NCI-H2171 treated with DMSO at 0.1 percent for 48 hours (cell line): ENCODE measurements at places on chromosomes 16 and 17.

DNA sequence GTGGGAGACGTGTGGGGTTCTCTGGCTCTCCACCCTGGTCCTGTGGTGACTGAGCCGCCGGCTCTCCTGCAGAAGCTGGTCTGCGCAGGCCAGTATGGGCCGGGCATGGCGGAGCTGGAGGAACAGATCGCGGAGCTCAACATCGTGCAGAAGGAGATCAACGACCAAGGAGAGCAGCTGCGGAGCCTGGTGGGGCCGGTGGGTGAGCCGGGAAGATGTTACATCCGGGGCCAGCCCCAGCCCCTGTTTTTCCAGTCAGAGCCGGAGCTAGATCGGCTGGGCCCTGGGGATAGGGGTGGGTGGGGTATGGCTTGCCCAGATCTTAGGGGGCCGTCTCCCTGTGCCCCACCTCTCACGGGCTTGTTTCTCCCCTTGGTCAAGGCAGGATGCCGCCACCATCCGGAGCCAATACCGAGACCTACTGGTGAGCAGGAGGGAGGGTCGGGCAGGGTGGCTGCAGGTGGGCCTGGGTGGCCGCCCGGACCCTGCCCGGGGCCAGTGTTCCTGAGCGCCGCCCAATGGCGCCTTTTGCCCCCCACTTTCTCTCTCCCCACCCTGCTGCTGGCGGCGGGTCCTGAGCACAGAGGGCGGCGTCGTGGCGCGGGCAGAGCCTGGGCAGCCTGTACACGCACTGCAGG is 5.0 kb downstream of the EVPLL start:
- DNase-seq: no peak

- no peak for DNase-seq
These were observed 105.3 kb downstream of the SPECC1 start for GRCh38 chr17:20114466-20114865.

DNA sequence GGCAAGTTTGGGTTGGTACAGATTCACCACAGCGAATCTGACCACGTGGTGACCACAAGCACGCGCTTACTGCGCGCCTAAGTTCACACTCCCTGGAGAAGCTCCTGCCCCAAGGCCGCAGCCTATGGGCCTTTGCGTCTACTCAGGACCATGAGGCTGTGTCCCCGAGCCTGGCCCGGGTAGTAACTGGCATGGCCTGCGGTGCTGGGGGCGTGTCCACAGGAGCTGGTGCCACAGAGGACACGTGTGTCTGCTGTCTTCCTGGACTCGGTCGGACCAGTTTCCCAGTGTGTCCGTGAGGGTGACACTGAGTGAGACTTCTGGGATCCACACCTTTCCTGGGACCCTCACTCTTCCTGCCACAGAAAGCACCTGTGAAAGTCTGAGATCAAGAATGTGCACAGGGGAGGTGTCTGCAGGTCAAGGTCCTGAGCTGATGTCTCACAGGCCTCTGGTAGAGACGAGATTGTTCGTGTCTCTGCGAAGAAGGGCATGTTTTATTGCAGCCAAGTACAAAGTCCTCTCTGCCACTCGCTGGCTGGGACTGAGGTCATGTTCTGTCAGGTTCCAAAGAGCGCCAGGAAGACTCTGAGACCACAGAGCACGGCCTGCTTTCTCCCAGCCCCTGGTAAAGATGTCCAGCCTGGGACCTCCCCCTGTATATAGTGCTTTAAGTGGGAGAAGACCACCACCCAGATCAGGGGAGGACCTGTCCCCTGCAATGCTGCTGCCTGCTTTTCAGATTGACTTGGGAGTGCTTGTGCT is 25.2 kb upstream of the CAPN15 start:
- no peak for DNase-seq

- no peak for DNase-seq
These were observed 10.1 kb downstream of the HDAC5 start for GRCh38 chr17:44113382-44113781.

DNA sequence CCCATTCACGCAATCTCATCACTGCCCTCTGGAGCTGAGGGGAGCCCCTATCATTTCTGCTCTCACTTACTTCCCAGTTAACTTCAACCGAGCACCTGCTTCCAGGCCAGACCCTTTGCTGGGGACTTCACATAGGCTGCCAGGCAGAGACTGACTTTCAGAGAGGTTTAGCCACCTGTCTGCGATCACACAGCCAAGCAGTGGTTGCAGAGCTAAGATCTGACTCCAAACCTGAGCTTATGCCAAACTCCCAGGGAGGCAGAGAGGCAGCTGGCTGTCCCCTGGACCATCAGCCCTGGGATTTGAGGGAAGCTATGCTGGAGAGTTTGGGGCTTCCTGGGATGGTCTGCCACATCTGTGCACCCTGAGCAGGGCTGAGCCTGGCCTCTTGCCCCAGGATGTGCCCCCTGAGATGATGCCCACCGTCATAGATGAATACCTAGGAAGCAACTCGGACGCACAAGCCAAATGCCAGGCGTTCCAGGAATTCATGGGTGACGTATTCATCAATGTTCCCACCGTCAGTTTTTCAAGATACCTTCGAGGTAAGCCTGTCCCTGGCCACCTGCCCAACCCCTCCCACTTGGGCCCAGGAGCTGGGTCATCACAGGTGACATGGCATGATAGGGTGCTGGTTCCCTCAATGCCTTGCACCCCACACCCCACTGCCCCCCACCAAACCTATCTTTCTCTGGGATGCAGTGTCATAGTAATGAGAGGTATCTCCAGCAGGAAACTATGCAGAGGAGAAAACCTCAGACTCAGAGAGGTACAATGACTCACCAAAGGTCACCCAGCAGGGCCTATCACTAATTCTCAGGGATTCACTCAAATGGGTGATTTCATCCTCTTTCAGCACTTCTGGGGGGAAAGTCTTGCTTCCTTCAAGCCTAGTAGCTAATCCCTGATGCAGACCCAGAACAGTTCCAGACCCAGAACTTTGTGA is 10.0 kb downstream of the CES3 start:
- DNase-seq: no peak

DNA sequence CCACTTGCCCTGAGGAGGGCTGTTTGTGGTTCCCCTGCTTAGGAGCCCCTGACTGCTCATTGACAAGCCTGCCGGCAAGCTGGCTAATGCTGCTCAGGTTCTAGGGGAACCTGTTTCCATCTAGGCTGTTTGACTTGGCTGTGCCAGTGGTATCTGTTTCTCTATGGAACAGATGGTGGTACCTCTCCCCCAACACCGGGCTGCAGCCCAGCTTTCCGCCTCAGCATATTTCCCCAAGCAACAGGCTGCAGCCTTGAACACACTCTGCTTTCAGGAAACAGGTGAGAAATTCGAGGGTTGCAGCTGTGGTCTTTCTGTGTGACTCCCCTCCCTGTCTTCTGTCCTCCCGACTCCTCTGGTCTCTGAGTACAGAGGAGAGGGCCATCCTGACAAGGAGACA is 132.3 kb downstream of the TMEM132E start:
- peak; percentile 94 for DNase-seq

- no peak for DNase-seq
These were observed 345.3 kb upstream of the TNRC6C start for GRCh38 chr17:77613218-77613617.

DNA sequence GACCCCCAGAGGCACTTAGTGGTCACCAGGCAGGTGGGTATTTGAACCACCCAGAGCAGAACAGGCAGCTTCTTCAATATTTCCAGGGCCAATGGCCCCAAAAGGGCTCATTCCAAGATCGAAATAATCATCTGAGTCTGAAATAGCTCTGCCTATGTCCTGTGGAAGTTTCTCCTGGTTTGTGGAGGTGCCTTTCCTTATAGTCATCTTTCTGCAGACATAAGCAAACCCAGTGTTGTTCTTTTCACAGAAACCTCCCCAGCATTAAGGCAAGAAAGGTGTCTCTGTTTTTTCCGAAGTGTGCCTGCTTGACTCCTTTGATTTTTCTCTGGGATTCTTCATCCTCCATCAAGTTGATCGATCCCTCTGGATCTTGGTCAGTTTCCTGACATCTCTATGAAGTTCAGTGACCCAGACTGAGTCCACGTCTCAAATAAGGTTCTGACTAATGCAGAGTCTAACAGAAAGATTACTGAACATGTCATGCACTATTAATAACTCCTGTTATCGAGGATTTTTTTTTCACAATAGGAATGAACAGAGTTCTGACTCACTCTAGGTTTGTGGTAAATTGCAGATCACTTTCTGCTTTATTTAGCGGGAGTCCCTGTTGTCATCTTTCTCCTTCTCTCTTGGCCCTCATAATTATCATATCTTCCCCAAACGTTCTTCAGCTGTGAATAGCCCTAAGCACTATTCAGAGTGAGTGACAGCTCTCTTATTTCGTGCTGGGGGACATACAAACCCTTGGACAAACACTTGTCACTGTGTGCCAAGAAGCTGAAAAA is 1.5 kb downstream of the LRRC3C start:
- no peak for DNase-seq

DNA sequence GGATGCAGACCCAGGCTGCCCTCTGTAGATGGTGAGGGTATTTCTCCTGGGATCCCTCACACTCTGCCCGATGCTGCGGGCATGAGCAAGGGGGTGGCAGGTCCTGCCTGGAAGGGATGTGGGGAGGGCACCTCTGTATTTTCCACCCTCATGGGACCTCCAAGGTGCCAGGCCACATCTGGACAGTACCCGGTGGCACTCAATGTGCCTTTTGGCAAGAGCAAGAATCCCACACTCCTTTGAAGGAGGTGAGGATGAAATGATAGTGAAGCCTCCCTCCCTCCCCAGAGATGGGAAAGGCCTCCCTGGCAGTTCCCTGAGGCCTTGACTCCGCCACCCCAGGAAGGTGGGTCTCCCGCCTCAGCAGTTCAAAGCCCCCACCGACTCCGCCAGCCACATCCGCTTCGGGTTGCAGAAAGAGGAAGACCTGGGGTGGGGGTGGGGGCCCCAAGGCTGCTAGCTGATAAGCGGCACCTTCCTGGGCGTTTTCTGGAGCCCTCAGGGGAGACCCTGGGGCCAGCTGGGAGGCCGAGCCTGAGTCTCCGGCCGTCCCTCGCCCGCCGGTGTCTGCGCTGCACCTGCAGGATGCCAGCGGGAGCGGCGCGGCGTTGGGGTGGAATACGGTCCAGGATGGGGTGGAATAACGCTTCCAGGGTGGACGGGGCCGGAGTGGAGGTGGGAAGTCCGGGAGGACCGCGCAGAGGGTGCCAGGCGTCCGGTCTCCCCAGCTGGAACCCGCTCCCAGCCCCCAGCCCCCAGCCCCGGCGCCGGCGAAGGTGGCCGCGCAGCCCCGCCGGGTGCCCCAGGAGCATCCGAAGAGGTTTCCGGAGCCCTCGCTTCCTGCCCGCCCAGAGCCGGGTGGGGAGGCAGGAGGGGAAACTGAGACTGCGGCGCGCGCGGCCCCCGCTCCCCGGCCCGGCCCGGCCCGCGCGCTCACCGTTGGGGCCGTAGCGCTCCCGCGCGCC is 718 bp downstream of the ATP2A3 start:
- no peak for DNase-seq

- DNase-seq: peak; percentile 87
These were observed 32.7 kb downstream of the CDK5R1 start for GRCh38 chr17:32519228-32520103.

DNA sequence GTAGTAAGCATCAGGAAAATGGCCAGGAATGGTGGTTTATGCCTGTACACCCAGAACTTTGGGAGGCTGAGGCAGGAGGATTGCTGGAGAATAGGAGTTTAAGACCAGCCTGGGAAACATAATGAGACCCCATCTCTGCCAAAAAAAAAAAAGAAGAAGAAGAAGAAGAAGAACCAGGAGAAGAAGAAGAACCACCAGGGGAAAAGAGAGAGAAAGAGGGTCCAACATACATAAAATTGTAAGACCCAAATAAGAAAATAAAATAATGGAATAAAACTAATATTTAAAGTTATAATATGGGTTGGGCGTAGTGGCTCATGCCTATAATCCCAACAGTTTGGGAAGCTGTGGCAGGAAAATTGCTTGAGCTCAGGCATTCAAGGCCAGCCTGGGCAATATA is 408.4 kb downstream of the ZFHX3 start:
- no peak for DNase-seq

DNA sequence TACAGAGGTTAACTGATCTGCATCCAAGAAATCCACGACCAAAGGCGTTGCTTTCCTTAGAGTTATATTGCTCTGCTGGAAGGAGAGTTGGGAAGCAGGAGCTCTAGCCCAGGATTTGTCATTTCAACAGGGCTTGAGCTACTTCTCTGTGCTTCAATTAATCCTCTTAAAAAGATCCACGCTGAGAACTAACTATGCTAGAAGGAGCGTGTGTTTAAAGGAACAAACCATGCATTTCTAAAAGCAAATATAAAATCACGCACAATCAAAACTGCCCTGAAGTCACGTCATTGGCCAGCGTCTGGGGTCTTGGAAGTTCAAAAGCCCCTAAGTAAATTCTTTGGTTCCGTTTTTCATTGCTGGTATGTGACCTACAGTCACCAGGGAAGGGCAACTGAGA is 1.1 kb downstream of the ARL6IP1 start:
- DNase-seq: no peak

GRCh38 chr17:79622122-79622601 is 11.3 kb upstream of the RBFOX3 start:
- peak; percentile 78 for DNase-seq

GRCh38 chr17:78884148-78884825 is 18.7 kb downstream of the CEP295NL start:
- no peak for DNase-seq

- DNase-seq: no peak
These were observed 2.7 kb upstream of the C16orf74 start for GRCh38 chr16:85753559-85753958.

DNA sequence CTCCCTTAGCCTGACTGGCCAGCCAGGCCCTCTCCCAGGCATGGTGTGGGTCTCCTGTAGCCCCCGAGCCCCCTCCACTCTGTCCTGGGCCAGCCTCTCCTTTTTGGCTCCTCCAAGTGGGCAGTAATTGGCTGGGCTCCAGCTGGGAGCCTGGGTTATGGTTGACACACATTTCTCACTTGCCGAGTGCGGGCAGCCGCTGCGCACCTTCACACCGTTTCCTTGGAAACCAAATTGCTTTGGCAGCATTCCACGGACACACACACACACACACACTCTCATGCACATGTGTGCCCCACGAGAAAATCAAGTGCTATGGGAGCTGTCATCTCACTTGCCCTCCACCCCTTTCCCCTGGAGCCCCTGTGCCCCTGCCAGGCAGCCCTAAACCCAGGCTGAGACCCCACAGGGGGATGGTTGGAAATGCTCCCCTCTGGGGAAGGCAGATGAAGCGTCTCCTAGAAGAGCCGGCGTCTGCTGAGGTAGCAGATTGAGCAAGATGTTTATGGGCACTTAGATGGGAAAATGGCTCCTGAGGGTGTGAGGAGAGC is 402.7 kb upstream of the TNRC6C start:
- peak; percentile 84 for DNase-seq

DNA sequence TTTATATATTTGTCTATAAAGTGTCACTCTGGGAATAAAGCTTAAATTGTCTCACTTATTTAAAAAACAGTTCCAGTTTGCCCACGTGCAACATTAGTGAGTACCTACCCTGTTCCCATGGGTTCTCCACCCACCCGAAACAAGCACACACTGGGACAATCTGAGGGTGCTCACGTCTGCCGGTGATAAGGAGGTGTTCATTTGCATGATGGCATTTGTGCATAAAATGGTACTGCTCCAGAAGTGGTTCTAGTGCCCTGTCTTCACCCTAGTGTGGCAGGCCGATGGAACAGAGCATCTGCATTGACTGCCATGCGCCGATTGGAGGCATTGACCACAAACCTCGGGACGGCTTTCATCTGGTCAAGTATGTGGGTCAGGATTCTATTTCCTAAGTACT is 35.6 kb upstream of the ENDOV start:
- no peak for DNase-seq

- DNase-seq: no peak
These were observed 5.8 kb upstream of the MT3 start for GRCh38 chr16:56583351-56584168.

GRCh38 chr16:74654536-74655050 is 12.1 kb downstream of the RFWD3 start:
- no peak for DNase-seq
